ENCODE measurements at places on chromosomes 12 and 14.

DNA sequence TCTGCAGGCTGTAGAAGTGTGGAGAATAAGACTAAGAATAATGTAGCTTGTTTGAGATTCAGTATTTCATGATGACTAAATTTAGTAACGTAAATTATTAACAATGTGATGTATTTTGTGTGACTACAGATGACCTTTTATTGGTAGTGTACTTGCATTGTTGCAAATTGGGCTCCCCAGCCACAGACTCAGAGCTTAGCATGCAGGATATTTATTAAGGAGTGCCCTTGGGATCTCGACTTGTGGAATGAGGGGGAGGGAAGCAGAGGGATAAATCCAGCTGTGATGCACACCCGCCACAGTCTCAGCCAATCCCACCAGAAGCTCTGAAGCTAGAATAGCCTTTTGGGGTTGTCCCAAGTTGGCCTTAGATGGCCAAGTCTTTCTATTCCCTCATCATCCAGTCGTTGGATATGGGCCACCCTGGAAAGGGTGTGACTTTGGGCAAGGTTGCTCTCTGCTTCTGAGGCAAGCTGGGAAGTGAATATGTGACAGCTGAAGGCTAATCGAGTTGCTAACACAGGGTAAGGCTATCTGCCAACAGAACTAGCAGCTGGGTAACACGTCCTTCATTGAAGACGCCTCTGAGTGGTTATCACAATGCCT, 42.1 kb upstream of the USP44 start:
- DNase-seq = no peak

DNA sequence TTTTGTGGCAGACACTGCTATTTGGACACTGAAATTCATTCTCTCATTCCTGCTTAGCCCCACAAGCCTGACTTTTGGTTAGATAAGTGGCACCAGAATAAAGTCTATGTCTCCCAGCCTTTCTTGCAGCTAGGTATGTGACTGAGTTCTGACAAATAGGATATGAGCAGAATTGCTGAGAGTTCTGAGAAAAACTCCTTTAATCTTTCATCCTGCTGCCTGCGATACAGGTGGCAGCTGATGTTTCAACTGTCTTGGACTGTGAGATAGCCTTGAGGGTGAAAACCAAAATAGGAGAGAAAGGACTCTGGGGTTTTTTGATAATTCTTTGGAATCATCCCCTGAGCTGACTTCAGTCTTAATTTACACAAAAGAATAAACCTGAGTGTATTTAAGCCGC, 55.8 kb downstream of the MBIP start:
- no peak for DNase-seq

DNA sequence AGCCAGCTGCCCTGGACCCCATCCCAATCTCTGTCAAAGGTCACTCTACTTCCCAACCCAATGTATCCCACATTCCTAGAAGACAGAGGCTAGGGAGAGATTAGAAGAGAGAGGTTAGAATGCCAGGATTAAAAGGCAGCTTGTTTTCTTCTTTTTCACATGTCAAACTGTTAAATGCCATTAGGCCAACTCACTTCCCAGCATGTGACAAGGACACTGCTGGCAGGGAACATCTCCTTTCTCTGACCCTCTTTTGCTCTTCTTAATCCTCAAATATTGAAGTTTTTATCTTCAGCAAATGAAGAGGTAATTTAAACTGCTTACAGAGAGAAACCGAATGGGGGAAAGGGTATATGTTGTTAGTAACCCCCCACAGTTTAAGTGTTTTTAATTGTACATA, 89.1 kb downstream of the BBS10 start:
- DNase-seq = peak; percentile 39

DNA sequence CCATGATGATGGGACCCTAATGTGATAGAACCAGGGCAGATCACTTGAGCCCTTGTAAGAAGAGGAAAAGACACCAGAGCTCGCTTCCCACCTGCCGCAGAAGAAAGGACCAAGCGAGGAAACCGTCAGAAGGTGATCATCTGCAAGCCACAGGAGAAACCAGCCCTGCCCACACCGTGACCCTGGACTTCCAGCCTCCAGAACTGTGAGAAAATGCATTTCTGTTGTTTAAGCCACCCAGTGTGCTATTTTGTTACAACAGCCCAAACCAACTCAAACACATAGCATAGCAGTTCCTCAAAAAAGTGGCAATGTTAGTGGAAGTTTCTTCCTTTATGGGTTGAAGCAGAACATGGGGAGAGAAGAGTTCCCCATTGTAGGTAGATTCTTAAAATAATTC, 107.9 kb upstream of the BCL2L14 start:
- no peak for DNase-seq

GRCh38 chr12:87491089-87491488, 538.1 kb downstream of the C12orf50 start:
- no peak for DNase-seq

GRCh38 chr14:38065106-38065762, 142.5 kb upstream of the SSTR1 start:
- no peak for DNase-seq

DNA sequence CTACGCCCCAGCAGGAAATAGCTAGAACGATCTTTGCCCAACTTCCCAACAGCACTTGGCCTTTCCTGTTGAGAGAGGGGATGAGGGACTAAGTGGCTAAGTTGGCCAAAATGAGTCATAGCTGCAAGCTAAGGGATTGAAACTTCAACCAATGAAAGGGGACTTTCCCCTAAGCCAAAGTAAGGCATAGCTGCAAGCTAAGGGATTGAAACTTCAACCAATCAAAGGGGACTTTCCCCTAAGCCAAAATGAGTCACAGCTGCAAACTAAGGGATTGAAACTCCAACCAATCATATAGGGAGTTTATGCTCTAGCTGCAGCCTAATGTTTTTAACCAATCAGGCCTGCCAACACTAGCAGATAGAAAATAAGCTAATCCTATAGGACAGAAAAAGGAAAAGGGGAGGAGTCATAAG, 100.5 kb upstream of the SSTR1 start:
- no peak for DNase-seq

GRCh38 chr12:55925870-55926737, 1.6 kb downstream of the PYM1 start:
- no peak for DNase-seq

DNA sequence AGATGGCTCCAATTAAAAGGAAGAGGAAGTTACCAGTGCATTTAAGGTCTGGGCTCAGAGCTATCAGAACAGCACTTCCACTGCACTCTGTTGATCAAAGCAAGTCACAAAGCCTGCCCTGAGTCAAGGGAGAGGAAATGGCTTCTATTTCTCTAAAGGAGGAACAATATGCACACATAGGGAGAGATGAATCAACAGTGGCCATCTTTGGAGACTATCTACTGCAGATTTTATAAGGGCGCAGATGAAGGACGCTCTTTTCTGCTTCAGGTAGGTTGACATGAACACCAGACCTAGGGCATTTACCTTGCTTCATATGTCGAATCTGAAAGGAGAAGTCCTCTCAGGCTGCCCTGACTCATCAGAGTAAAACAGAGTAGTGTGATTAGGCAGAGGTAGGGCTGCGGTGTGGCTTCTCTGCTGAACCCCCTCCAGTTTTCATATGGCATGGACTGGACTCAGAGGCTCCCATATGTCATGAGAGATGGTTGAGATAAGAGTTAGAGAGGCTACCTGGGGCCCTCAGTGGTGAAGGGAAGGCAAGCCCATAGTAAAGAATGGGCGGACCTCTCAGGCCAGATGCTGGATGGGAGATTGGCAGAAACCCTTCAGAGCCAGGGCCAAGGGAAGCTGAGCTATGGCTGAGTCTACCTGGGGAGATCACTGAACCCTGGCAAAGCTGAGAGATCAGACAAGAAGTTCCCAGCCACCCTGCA, 84.4 kb downstream of the ARF6 start:
- DNase-seq = no peak

DNA sequence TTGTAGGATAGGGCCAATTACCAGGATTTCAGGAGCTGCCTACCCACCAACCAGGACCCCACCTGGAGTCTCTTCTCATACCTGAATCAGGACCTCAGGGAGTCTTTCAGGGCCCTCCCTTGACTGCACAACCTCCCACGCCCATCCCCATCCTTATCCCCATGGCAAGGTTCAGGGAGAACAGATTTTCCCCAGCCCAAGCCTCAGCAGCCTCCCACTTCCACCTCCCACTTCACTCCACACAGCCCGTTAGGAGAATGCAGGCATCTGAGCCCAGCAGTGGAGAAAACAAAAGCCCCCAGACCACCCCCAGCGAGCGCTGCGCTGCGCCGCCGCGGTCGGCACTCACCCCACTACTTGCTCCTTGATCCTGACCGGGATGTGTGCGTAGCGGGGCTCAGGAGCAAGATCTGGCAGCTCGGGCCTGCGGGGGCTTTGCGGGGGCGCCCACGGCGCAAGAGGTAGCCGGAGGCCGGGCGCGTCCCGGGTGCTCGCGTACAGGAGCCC, 1.4 kb downstream of the B4GALNT1 start:
- no peak for DNase-seq

DNA sequence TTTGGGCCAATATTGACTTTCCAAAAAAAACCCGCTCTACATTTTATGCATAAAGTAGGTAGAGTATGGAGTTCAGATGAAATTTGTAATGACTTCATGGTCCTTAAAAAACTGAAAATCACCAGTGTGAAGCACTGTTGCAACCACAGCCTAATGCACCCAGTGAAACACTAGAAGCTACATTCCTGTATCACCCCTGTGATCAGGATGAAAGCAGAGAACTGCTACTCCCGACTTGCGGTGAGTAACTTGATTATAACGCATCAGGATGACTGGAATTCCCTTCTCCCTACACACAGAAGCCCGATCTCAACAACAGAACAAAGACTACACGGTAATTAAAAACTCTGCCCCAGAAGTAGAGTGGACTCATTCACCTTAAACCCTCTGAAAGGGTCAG, 33.8 kb downstream of the SPTB start:
- DNase-seq = no peak

GRCh38 chr12:51187370-51187987, 14.5 kb upstream of the TFCP2 start:
- DNase-seq = no peak

GRCh38 chr14:58824106-58824505, 186.3 kb downstream of the DACT1 start:
- DNase-seq = no peak

DNA sequence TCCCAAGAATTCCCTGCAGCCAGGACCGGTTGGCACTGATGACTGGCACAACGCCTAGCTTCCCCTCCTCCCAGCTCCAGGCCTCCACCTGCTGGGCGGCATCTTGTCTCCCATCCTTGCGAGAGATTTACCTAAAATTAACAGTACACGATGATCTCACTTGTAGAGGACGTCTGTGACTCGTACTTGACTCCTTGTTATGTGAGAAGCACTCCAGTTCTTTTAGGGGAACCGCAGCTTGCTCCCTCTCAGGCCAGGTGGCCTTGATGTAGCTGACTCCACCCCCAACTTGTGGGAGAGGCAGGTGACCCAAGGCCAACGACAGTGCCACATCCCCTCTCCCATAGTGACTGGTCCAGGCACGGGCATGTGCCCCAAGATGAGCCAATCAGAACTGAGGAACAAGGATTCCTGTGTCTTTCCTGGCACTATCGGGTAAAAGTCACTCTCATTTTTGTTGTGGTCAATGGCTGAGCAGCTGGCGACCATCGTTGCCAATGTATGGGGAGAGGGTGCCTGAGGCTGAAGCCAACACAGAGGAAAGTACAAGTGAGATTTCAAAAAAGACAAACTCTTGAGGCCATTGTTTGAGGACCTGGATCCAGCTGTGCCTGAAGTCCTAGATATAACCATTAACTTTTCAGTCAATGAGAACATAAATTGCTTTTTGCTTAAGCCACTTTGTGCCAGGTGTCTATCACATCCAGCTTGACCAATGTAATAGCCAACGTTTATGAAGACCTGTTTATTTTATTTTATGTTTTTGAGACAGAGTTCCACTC, 208.7 kb downstream of the RBM19 start:
- no peak for DNase-seq

GRCh38 chr12:11630046-11630706, 19.3 kb upstream of the ETV6 start:
- DNase-seq = peak; percentile 50

GRCh38 chr14:58762629-58763028, 124.9 kb downstream of the DACT1 start:
- DNase-seq = no peak

DNA sequence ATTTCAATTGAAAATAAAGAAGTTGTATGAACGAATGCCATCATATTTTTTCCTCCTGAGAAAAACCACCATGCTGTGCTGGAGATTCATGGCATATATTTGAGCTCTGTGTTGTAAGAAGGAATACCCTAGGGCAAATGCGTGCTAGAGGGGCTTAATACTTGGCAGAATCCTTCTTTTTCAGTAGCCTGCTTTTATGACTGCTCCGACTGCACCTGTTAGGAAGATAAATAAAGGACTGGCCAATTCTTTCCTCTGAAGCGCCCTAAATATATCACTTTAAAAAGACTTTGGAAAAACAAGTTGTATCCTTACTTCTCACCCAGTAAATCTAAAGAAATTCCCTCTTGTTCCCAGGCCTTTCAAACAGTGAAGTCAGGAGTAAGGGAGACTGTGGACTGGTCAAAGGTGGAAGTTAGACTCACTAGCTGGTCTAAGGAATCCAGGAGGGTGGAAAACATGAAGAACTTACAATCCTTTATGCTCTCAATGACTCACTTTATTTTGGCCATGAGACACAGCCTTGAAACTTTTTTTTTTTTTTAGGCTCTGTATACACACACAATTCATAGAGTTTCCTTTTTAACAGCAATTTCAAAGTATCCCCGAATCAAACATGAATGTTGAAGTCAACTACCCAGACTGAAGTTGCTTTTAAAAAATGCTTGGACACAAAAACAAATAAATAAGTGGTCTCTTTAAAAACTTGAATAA, 5.2 kb downstream of the MYBPC1 start:
- DNase-seq = no peak

GRCh38 chr12:32198555-32198954, 91.9 kb downstream of the BICD1 start:
- no peak for DNase-seq

DNA sequence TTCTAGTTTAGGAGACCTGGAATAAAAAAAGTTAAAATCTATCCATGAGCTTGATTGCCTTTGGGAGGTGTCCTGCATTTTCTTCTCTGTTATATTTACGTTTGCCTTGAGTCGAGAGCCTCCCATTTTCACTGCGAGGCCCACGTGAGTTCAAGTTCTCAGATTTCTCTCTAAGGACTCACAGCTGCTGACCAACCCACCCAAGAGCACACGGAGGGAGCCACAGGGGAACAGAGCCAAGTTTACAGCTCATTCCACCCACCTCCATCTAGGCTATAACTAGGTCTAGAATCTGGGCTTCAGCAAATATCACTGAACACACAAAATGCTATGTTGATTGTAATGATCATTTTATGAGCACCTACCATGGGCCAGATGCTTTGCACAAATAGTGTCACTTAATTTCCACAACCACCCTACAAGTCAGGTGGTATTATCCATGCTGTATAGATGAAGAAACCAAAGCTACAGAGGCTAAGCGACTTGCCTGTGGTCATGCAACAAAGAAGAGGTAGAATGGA, 16.7 kb downstream of the ALDH1L2 start:
- no peak for DNase-seq

- no peak for DNase-seq
Measured at GRCh38 chr14:92940543-92940942, 17.6 kb downstream of the CHGA start.

GRCh38 chr12:128992116-128992515, 138.8 kb downstream of the GLT1D1 start:
- no peak for DNase-seq
